ENCODE measurements at places on chromosomes 12 and 14.

- peak; percentile 82 for DNase-seq
Observed at GRCh38 chr14:103910262-103910935, 17.9 kb upstream of the TDRD9 start.

GRCh38 chr12:6570264-6570887 lies 2.3 kb upstream of the NOP2 start:
- peak; percentile 62 for DNase-seq

GRCh38 chr14:96362071-96362964 lies 823 bp downstream of the ATG2B start:
- peak; percentile 64 for DNase-seq

DNA sequence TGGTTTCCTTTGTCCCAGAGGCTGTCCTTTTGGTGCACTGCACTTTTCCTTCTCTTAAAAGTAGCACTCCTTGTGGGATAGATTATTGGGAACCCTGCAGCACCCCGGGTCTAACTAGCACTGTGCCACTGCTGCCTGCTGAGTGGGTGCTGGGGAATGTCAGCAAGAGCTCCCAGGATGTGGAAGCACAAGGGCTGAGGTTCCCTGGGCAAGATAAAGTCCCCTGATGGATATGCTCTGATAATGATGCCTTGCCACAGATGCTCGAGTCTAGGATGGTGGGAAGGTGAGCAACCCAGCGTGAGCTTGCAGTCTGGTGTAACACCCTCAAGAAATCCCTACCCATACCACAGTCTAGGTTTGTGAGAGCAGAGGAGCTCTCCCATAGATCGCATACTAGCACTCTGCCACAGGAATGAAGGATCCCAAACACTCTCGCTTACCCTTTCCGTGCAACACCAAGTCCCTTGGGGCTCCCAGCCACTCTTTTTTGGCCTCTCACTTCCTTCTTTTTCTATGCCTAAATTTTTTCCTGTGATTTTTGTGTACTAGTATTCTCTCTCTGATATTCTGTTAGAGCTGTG lies 32.6 kb downstream of the USP15 start:
- DNase-seq, result no peak

- peak; percentile 48 for DNase-seq
Observed at GRCh38 chr14:64971943-64972791, at the start of gene RAB15. RAB15 (minus strand) TSS chr14:64972336; CDS start chr14:64972076, 260 bp downstream.

GRCh38 chr12:75525263-75525662 lies 13.9 kb upstream of the KRR1 start:
- no peak for DNase-seq

DNA sequence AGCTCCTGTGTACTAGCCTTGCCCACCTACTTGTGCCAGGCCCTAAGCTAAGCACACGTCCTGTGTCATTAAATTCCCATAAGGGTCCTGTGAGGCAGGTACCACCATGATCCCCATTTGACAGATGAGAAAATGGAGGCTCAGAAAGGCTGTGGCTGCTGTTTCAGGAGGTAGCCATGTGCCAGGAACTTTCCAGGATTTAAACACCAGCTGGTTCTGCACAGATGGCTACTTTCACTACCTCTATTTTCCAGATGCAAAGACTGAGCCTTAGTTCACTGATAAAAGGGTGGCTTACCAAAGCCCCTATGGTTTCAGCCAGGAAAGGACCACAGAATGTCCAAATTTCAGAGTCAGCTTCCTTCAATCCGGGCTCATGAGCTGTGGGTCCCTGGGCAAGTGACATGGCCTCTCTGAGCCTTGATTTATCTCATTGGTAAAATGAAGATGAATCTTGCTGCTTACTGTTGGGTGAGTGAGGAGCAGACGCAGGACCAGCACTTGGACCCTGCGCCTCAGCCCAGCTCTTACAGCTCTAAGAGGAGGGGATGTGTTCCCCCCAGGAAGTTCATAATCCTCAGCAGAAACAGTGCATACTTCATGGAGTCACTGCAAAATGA lies 23.5 kb downstream of the CMKLR1 start:
- DNase-seq, result no peak

DNA sequence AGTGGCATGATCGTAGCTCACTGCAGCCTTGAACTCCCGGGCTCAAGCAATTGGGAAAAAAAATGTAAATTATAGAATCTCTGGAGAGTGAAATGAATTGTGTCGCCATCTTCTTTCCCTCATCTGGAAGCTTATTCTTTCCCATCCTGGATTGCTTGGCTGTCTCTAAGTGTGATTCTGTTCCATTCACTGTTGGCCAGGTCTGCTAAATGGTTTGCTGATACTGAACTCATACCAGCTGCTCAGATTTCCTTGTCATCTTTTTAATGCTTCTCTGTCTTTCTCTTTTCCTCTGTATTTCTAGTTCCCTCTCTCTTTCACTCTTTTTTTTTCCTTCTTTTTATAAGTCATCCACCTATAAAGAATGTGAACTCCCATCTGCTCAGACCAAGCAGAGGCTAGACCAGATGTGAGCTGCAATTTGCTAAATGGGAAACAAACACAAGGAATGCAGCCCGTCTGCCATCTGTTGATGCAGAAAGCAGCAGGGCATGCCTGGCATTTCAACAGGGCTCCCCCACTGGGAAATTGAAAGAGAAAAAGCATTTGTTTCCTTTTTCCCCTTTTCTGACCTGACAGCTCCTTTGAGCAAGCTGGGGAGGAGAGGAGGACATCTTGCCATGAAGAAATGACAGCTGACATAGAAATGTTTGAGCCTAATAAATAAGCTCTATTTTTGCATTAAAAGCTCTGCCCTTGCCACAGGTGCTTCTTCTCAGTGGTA lies 1823.6 kb upstream of the FLRT2 start:
- no peak for DNase-seq

DNA sequence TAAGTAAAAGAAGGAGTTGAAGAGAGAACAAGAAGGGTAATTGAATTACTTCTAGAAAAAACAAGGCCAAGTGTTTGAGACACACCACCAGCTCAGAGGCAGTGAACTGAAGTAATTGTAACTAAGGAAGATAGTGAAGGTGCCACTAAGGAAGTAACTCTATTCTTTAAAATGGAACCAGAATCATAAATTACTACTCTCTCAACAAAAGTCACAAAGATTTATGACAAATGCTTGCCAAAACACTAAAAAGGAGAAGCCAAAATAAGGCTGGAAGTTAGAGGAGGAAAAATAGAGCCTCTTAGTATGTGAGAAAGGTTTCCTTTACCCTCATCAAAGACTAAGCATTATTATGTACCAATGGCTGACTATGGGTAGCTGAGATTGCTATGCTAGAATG lies 208.5 kb downstream of the MDGA2 start:
- DNase-seq, result no peak

- DNase-seq, result peak; percentile 73
Observed at GRCh38 chr12:57590864-57591781, at the start of gene PIP4K2C. PIP4K2C (plus strand) TSS chr12:57591192; CDS start chr12:57591290, 98 bp downstream.

DNA sequence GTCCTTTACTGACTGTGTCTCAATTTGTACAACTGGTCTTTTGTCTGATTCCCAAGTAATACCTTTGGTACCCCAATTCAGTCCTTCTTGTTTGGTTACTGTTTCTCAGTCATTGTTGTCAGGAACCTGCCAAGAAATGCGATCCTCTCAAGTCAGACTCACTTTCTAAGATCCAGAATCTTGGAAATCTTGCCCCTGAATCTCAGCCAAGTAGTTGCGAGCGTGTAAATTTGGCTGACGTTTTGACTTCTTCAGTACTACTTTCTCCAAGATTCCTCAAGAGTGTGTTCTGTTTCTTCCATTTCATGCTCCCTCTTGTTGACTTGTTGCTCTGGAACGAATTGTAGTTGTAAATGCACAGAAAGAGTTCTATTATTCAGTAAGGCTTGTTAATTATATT lies 114.0 kb downstream of the MSRB3 start:
- DNase-seq, result no peak

DNA sequence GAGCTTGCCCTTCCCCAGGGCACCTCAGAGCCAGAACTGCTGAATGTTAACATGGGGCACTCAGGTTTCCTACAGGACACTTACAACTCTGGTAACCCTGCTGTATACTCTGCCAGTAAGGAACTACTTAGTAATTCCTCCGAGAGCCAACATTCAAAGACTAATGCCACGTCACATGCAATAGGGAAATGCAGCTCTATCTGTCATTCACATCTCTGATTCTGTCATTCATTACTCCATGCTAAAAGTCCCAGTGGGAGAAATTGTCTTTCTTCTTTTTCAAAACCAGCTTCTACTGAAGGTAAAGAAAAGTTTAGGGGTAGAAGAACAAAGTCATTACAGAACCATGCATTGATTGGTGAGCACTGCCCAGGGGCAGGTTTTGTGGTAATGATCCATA lies 189.2 kb downstream of the DAD1 start:
- no peak for DNase-seq

GRCh38 chr12:92107621-92108131 lies 38.0 kb downstream of the BTG1 start:
- no peak for DNase-seq

- DNase-seq, result no peak
Observed at GRCh38 chr14:99690636-99691035, 6.5 kb downstream of the CYP46A1 start.

GRCh38 chr14:47389535-47389934 lies 285.9 kb downstream of the MDGA2 start:
- DNase-seq, result no peak

- peak; percentile 47 for DNase-seq
Observed at GRCh38 chr14:95431199-95432143, 85.0 kb downstream of the SYNE3 start.

DNA sequence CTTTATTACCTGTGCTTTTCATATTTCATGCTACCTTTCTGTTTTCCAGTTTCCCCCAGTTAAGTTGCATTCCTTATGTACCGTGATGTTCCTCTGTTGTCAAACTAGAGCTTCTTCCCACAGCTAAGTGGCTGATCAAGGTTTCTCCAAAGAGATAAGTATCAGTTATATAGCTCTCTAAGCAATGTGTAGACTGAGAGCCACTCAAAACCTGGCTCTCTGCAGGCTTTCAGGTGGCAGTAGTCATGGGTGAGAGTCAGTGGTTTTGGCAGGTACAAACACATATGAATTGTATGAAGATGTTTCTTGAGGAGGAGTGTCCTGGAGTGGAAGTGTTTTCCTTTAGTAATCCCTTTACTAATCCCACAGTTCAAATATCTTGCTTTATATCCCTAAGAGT lies 28.4 kb downstream of the TXNRD1 start:
- no peak for DNase-seq

GRCh38 chr14:34937876-34938275 lies 44.9 kb upstream of the SRP54 start:
- DNase-seq, result no peak

DNA sequence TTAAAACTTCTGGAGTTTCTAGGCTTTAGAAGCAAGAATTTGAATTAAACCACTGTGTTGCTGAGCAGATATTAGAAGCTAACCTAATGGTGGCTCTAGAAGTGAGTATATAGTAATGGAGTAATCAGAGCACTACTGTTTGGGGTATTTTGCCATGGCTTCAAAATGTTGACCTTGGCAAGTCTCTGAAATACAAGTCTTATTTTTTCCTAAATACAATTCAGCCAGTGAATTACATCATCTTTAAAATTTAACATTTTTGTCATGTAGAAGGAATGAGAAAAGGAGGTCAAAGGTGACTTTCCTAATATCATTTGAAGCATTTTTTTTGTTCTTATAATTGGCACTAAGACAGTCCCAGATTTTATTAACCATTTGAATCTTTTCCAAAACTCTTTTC lies 25.2 kb downstream of the PMCH start:
- DNase-seq, result no peak

GRCh38 chr14:58815794-58816193 lies 178.0 kb downstream of the DACT1 start:
- DNase-seq, result no peak

DNA sequence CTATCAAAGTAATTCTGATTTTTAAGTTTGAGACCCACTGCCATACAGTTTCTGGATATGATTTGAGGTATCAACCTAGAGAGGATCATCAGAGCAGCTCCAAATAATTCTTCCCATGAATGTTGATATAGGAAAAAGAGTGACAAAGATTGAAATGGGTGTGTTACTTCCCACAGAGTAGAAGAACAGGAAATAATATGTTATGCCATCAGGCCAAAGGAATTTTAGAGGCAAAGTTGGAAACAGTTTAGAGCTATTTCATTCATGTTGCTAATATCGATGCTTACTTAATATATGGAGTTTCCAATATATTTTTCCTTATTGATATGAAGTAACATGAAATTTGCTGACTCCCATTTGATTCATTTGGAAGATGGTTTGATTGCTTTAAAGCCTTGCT lies 8.9 kb upstream of the MSRB3 start:
- peak; percentile 45 for DNase-seq

GRCh38 chr12:49092086-49092815 lies 2.4 kb downstream of the DHH start:
- peak; percentile 81 for DNase-seq

DNA sequence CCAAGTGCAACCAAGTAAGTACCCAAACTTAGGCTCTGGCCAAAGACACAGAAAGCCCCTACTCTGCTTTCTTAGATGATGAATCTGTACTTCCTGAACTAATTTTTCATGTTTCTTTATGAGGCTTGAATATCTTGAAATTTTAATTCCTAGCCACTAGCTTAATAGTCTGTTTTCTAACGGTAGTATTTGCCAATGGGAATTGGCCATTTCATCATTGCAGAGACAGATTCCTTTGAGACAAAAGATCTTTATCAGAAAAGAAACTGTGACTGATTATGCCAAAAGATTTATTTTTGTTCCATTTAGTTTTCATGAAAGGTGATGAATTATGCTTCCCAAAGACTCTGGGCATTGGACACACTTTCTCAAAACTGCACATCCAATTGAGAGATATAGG lies 48.7 kb downstream of the DAD1 start:
- no peak for DNase-seq

Measured in ELR (cell line).